Adipocyte (in vitro differentiated cells): ENCODE measurements at places on chromosomes 6 and 20.

DNA sequence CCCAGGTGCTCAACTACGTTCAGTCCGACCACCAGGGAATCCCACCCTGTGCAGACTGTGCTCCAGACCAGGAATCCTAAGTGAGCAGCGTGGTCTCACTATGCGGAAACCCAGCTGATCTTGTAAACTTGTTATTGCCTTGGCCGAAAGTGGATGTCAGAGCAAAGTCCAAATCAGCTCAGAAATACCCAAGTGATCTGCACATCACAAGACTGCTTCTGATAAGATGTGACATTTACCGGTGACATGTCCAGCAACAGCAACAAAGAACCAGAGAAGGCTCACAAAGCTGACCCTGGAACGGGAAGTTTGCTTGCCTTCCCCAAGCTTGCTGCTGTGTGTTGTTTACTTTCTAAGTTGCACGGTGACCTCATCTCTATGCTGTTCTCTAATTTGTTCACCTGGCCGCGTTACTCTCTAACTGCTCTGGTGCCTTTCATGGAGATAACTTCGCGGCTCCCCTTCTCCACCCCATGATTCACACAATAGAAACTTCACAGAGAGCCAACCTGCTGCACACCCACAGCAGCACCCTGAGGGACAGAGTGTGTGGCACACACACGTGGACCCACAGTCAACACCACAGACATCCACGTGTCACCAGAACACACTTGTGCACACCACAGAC, 1.7 kb downstream of the BNIP5 start:
- no peak for DNase-seq

GRCh38 chr6:26489996-26490964, 9.8 kb upstream of the BTN1A1 start:
- no peak for DNase-seq

DNA sequence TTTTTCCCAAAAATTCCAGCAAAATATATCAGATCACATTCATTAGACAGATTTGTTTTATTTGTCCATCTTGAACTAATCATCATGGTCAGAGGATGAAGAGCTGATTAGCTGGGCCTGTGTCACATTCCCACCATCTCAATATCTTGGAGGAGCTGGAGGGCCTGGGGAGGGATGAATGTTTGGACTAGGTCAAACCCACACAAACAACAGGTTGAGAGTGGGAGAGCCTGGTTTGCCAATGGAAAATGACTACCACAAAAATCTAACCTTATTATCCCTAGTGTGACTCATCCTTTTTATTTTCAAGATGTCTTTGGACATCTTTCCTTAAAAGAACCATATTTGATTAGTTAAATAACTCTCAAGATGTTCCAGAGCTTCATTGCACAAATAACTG, 242.4 kb downstream of the OGFRL1 start:
- no peak for DNase-seq

DNA sequence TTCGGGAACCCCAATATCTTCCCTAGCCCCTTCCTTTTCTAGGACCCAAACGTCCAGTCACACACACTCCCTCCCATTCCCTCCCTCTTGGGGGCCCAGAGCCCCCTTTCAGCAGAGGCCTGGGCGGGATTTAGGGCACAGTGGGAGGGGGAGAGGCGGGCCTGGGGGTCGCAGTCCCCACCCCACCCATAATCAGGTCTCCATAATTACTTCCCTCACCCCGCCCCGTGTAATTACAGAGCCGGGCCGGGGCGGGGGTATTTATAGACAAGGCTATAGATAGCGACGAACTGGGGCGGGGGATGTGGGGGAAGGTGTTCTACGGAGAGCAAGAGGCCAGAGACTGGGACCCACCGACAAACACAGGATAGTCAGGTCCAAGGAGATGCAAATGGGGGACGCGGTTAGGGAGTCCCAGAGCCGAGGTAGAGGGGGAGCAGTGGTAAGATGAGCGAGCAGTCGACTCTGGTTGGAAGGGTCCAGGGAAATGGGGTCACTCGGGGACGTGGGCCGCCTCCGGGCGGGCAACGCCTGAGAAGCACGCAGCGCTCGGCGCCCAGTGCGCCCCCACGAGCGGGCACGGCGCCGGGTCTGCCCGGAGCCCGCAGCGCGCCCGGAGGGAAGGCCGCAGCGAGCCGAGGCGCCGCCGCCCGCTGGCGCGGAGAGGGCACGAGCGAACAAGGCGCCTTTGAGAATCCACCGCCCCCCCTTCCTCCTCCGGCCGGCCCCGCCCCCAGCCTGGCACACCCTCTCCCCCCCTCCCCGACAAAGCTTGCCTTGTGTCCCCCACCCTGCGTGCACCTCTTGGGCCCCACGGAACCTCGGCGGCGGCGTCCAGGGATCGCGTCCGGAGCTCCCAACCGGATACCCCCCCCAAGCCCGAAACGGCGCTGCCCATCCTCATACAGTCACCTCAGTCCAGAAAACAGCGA, 670 bp upstream of the COL11A2 start:
- peak; percentile 50 for DNase-seq

GRCh38 chr6:134391205-134391604, 73.3 kb upstream of the SGK1 start:
- no peak for DNase-seq

DNA sequence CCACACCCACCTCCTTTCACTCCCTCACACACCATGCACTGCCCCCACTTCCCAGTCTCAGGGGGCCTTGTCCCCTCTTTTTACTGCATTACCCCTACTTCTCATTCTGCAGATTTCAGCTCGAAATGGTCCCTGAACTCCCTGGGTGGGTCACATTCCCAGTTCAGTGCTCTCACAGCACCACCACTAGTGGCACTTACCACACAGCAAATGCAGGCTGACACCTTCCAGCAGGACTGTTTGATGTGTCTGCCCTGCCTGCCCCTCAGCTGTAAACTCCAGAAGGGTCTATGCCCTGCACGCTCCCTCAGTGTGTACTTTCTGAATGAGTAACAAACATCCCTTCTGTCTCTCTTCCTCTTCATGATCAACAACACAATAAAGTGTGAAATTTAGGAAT, 4.0 kb downstream of the DYNLT1 start:
- DNase-seq, result no peak

GRCh38 chr20:278607-279571, 11.7 kb downstream of the C20orf96 start:
- no peak for DNase-seq

DNA sequence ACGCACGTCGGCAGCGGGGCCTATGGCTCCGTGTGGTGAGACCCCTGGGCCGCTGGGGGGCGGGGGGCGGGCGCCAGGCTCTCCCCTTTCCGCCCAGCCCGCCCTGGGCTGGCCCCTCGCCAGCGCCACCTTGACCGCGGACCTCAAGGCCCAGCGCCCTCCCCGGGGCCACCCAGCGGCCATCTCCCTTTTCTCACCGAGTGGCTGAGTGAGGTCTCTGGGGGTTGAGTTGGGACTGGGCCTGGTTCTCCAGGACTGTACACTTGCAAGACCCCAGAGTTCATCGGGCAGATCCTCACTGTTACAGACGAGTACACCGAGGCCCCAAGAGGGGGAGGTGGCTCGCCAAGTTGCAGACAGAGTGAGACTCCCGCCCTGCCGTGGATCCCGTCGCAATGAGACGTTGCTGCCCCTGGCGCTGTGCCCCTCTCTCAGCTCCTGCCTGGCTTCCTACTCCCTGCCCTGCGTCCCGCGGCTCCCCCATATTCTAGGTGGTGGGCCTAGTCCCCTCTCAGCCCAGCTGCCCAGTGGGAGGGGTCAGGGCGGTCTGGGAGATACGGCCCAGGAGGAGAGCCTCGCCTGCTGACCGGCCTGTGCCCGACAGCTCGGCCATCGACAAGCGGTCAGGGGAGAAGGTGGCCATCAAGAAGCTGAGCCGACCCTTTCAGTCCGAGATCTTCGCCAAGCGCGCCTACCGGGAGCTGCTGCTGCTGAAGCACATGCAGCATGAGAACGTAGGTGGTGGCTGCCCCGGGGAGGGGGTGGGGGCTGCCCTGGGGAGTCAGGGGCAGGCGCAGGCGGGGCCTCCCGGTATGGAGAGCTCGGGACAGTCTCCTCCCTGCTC, 576 bp downstream of the MAPK13 start:
- no peak for DNase-seq

- no peak for DNase-seq
Measured at GRCh38 chr20:21575981-21576740, 62.3 kb upstream of the NKX2-2 start.
